ENCODE measurements at places on chromosomes 2 and 18. TPM values are rescaled to one million over a fixed set of nuclear protein-coding genes. Genes with fewer than 3 reads are reported as not detected.

Gene TMEM17
- total RNA-seq, result 4.8 TPM

Gene BCL2
- 2.6 TPM for total RNA-seq

Gene CD302
- 57.0 TPM for total RNA-seq

Gene LRRC30
- not detected for total RNA-seq

Gene RBM43
- 7.9 TPM for total RNA-seq

Gene SEPTIN10
- 91.3 TPM for total RNA-seq

Gene GCKR
- 6.3 TPM for total RNA-seq

Gene ZC3H6
- total RNA-seq, result 19.0 TPM

Gene SH3RF3
- 19.1 TPM for total RNA-seq

Gene HAAO
- total RNA-seq, result 3.4 TPM

Gene RUFY4
- 0.14 TPM for total RNA-seq

Gene C2orf78
- not detected for total RNA-seq

Gene ALPG
- not detected for total RNA-seq

Gene MERTK
- 74.1 TPM for total RNA-seq

Gene HJURP
- total RNA-seq, result 3.6 TPM

Gene ALPI
- not detected for total RNA-seq

Gene SLC19A3
- not detected for total RNA-seq

Gene GREB1L
- 0.54 TPM for total RNA-seq

Gene ICOS
- 0.31 TPM for total RNA-seq

Gene RFTN2
- 9.0 TPM for total RNA-seq

Gene TMEM37
- total RNA-seq, result 19.0 TPM

Gene C2orf66
- not detected for total RNA-seq

Gene CXCR1
- not detected for total RNA-seq

Gene GGCX
- 53.9 TPM for total RNA-seq

Gene ADD2
- total RNA-seq, result 0.79 TPM

Gene ZNF804A
- 0.08 TPM for total RNA-seq

Gene NETO1
- not detected for total RNA-seq

Data from adrenal gland (tissue), 19 donors.